ENCODE measurements at places on chromosomes 11 and 22.

DNA sequence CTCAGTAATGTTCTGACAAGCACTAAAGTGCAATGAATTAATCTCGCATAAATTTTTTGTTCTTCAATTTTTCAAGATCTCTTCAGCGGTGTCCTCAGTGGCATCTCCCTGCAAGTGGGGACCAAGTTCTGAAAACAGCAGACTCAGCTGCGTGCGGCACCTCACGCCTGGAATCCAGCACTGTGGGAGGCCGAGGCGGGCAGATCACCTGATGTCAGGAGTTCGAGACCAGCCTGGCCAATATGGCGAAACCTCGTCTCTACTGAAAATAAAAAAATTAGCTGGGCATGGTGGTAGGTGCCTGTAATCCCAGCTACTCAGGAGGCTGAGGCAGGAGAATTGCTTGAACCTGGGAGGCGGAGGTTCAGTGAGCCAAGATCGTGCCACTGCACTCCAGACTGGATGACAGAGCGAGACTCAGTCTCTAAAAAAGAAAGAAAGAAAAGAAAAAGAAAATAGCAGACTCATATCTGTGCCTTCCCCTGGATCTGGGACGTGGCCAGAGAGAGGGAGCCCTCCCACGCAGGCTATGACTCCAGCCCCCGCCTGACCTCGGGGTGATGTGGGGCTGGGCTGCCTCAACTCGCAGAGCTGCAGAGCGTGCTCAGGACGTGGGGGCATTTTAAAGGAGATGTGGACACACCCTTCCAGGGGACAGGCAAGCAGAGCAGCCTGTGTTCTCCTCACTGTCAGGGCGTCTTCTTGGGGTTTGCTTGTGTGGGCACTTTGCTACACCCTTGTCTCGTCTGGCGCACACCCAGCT, 346.6 kb downstream of the BRD1 start:
- no peak for DNase-seq

DNA sequence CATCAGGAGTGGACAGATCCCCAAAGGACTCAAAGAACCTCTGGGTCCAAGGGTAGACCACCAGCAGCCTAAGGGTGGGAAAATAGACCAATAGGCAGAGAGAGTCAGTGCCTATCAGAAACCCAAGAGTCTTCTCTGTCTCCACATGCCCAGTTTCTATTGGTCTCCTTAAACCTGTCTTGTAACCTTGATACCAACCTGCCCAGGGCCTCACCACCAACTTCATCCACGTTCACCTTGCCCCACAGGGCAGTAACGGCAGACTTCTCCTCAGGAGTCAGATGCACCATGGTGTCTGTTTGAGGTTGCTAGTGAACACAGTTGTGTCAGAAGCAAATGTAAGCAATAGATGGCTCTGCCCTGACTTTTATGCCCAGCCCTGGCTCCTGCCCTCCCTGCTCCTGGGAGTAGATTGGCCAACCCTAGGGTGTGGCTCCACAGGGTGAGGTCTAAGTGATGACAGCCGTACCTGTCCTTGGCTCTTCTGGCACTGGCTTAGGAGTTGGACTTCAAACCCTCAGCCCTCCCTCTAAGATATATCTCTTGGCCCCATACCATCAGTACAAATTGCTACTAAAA, at the start of gene HBB:
TSS of gene HBB (minus strand) at position 340 of the 579 bp plus-strand sequence. CDS start at position 290, 50 bp downstream.
- DNase-seq: no peak

DNA sequence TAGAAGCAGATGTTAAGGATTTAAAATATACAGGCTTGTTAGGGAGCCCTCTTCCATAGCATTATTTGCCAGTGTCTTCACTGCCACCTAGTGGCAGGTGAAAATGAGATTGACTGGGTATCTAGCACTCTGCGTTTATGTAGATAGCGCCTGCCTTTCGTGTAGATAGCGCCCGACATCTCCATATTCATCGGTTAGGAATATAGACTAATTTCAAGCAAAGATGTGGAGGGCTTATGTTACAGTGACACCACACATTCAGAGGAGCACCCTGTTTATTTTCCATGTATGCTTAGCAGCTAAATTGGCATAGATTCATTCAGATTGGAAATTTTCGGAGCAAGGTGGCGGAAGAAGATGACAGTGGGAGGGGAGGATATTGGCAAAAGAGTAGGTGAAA, 72.0 kb downstream of the SLC5A12 start:
- DNase-seq: peak; percentile 65

DNA sequence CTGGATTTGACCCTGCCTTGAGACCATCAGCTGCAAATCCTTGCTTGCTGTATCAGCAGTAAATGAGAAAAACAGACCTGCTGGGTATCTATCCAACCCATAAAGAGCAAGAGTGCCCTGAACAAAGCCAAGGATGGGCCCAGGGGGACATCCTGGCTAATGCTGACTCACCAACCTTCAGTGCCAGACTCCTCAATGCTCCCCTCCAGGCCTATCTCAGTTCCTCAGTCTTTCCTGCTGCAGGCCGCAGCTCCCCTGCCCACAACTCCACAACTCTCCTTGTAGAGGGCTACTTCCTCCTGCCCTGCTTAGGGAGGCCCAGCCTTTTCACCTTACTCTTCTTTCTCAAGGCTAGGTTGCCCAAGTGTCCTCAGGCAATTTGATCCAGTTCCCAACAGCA, 2.6 kb downstream of the LAMTOR1 start:
- DNase-seq: no peak
